HT1080 (cell line): ENCODE measurements at places on chromosomes 2 and 18. TPM values are rescaled to one million over a fixed set of nuclear protein-coding genes. Genes with fewer than 3 reads are reported as not detected.

The UGT1A5 gene
- total RNA-seq, result not detected in 2 replicates

The ELOA2 gene
- not detected in 2 replicates for total RNA-seq

- peak; percentile 63 for DNase-seq
Observed at GRCh38 chr2:221529943-221530652, 42.0 kb downstream of the EPHA4 start.

The BCL2 gene
- 6.3 and 6.7 TPM in 2 replicates for total RNA-seq

GRCh38 chr2:183998041-183998796 lies 600.1 kb upstream of the ZNF804A start:
- no peak for DNase-seq

DNA sequence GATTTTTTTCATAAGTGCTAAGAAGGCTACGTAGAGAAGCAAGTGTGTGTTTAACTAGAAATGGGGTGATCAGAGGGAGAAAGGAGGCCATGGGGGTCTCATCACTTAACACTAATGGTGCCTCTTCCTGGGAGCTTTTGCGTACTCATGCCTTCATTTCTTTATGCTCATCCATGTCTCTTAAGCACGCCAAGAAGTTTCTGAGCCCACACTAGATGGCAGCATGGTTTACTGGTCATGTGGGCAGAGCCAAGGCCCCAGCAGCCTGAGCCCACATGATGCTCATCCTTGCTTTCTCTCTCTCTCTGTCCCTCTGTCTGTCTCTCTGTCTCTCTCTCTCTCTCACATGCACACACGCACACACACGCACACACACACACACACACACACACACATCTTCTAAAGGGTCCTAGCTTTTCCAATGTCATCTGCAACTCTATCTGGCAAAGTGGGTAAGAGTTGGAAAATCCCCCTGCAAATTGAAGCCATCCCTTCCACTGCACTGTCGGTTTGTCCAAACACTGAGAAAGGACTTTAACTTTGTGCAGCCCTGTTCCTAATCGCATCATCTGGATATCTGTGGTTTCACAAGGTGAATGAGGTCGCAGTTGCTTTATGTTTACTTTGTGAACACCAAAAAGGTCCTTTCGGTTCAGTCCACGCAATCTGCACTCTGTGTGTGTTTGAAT lies 137.1 kb upstream of the CCDC68 start:
- peak; percentile 72 for DNase-seq

The ANTXR1 gene
- total RNA-seq, result 32.8 and 40.4 TPM in 2 replicates

The BARD1 gene
- 18.7 and 25.9 TPM in 2 replicates for total RNA-seq

DNA sequence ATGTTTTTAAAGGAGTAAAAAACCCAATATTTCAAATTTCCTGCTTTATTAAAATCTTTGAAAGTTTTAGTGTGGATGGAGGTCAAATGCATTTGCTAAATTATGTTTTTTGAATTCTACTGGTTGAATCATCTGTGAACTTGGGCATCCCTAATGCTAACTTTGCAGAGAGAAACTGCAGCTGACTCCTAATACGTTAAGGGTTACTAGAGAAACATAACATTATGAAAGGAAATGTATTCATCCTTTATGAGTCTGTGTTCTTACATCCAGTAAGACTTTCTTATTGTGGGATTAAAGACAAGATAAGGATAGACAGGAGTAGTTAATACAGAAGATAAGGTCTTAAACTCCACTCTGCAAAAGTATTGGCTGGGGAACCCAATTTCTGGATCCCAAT lies 140.6 kb downstream of the FAM124B start:
- DNase-seq, result no peak

DNA sequence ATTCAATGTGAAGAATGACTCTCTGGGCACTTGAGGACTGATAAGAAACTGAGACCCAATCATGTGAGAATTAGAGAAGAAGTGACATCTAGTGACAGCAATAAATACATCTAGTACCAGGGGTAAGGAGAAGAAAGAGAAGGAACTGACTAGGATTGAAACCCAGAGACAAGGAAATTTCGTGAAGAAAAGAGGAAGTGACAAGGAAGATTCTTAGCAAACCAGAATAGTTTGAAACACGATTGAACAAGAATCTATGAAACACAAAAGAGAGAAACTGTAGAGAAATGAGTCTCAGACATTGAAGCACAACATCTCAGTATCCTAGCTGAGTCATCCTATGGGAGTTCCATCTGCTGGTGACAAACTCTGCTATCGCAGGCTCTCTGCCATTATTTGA lies 571.9 kb upstream of the PKDCC start:
- no peak for DNase-seq

DNA sequence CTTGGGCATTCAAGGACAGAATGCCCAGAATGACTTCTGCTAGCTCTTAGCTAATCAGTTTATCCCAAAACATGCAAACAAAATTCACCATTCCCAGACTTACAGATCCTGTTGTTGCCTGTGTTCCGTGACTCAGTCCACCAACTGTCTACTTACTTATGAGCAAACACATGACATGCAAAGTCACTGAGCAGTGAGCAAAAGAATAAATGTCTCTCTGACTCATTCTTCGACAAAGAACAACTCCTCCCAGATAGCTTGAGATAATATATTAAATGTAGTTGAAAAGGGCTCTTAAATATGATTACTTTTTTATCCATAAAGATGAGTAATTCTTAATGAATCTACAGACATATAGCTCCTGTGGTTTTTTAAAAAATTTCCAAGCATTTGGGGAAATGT lies 9.0 kb upstream of the CREG2 start:
- DNase-seq, result peak; percentile 85

DNA sequence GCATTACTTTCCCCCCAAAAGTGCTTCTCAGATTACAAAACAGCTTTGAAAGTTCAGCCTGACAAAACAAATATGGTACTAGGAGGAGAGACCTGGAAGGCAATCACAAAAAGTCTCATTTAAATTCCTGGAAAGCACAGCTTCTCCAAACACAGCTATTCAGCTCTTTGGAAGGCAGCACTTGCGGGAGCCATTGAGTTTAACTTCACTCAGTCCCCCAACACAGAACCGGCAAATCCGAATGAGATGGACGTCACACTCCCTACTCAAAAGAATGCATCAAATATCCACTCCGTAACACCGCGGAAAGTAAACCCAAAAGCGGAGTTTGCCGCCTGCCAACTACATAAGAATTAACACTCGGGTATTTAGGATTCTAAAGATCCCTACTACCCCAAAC lies 638 bp downstream of the ST6GAL2 start:
- no peak for DNase-seq

- DNase-seq, result peak; percentile 25
Observed at GRCh38 chr2:81266106-81266505, 961.6 kb upstream of the LRRTM1 start.

GRCh38 chr2:20649976-20650375 lies 922 bp downstream of the HS1BP3 start:
- no peak for DNase-seq

DNA sequence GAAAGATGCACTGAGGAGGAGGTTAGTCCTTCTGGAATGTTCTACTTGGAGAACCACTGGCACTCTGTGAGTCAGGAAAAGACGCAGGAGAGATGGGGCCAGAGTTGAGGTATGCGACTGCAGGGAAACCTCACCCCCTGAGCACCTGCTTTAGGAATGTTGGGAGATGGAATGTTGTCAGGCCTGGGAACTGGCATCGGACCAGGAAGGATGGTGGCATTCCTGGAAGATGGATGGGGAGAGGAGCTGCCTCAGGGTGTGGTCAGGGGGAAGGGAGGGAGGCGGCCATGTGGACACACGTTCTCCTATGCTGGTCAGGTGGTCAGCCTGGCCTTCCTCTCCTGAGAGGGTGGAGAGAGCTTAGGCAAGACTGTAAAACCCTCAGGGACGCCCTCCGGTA lies 146.3 kb downstream of the CELF4 start:
- DNase-seq, result peak; percentile 69

The TMEM198 gene
- 1.8 and 2.0 TPM in 2 replicates for total RNA-seq

DNA sequence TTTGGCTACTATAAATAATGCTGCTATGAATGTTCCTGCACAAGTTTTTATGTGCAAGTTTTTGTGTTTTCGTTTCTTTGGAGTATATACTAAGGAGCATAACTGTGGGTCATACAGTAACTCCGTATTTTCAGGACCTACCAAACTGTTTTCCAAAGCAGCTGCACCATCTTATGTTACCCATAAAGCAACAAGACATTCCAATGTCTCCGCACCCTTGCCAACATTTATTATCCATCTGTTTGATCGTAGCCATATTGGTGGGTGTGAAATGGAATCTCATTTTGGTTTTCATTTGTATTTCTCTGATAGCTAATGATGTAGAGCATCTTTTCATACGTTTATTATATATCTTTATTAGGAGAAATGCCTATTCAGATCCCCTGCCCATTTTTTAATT lies 13.8 kb downstream of the TMEM131 start:
- DNase-seq, result no peak

The LRRC30 gene
- not detected in 2 replicates for total RNA-seq

- DNase-seq, result no peak
Observed at GRCh38 chr18:55236150-55236931, 277.1 kb upstream of the CCDC68 start.

GRCh38 chr2:200471928-200472645 lies 37.8 kb downstream of the KCTD18 start:
- no peak for DNase-seq

DNA sequence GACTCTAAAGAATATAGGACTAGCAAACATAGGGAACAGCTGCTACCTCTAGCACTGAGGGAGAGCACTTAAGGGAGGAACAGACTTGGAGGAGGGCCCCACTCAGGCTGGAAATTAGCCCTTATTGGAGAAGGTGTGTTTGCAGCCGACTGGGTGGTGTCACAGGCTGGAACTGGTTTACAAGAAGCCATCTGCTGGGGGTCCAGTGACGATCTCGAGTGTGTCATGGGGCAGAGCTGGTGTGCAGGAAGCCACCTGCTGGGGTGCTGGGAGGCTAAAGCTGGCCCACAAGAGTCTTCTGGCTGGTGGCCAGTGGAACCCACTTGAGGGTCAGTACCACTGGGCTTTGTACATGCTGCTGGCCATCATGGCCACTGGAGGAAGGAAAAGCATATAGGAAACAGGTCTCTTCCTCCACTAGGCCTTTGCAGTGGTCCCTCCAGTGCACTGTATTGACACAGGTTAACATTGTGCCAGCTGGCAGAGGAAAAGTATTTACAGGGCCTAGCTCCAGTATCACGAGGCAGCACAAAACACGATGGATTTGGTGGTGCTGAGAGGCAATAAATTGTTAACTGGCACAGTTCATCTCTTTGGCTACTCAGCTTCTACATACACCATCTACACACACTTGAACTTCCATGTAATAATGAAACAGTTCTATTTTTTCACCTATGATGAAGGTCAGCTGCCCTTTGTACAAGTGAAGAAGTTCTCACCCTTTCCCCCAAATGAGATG lies 43.6 kb downstream of the MAP3K20 start:
- no peak for DNase-seq

DNA sequence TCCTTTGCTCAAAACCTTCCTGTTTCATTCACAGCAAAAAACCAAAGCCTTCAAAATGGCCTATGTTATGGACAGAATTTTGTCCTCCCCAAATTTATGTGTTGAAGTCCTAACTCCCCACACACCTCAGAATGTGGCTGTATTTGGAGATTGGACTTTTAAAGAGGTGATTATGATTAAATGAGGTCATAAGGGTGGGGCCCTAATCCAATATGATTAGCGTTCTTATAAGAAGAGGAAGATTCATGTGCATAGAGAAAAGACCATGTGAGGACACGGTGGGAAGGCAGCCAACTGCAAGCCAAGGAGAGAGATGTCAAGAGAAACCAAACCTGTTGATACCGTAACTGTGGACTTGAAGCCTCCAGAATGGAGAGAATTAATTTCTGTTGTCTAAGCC lies 4.6 kb upstream of the ZNF638 start:
- DNase-seq, result no peak

- no peak for DNase-seq
Observed at GRCh38 chr2:134257965-134258683, 4.3 kb downstream of the MGAT5 start.

The STARD6 gene
- not detected in 2 replicates for total RNA-seq

GRCh38 chr2:99864561-99865553 lies 277.5 kb downstream of the AFF3 start:
- DNase-seq, result no peak

The COL4A4 gene
- 0.10 and 0.14 TPM in 2 replicates for total RNA-seq

- no peak for DNase-seq
Observed at GRCh38 chr2:217722883-217723472, 279.8 kb downstream of the TNS1 start.

The ASB1 gene
- total RNA-seq, result 49.9 and 56.6 TPM in 2 replicates

The ASXL2 gene
- total RNA-seq, result 13.2 and 13.9 TPM in 2 replicates

DNA sequence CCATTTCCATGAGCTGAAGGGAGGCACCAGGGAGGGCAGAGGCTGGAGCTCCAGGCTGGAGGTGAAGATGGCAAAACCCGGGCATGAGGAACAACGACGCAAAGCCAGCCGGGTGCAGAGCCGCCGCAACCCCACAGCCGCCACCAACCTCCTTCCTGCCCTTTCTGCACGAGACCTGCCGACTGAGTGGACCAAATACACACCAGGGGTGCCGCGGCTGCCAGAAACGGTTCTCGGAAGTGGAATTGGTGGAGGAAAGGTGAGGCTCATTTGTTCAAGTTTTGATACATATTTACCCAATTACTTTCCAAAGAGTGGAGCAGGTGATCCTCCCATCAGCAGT lies 8.4 kb upstream of the CIDEA start:
- no peak for DNase-seq

The RAB27B gene
- 27.7 and 27.8 TPM in 2 replicates for total RNA-seq

The ITSN2 gene
- total RNA-seq, result 16.3 and 29.9 TPM in 2 replicates

The SRBD1 gene
- 17.0 and 19.0 TPM in 2 replicates for total RNA-seq

DNA sequence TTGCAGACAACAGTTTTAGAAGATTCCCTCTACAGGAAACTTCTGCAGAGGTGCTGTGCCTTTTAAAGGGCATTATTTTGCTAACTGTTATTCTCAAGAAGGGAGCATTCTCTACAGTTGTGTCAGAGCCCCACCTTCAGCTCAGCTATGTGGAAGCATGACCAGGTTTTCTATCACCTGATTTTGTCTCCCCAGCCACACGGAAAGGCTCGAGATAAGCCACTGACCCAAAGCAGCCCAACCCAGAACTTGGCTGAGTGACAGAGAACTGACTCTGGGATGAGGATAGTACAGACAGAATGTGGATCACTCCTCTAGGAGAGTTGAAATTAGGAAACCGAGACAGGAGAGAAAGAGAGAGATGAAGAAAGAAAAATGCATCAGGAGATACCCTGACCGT lies 10.7 kb downstream of the COL4A4 start:
- DNase-seq, result no peak

The SERPINB10 gene
- not detected in 2 replicates for total RNA-seq

DNA sequence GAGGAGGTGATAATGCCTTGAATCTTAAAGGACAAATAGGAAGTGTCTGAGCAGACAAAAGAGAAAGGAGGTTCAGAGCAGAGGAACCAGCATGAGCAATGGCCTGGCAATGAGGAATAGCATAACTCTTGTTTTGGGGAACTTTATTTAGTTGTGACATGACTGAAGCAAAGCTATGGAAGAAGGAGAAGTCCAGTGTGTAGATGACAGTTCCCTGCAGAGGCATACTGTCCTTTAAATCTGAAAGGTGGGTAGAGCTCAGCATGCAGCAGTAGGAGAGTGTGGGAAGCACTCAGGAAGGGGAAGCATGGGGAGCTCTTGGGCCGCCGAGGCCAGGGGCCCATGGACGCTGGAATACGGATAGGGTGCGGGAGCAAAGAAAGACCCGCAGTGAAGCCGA lies 173.8 kb downstream of the SEPTIN10 start:
- DNase-seq, result no peak
